ENCODE measurements at places on chromosomes 6 and 20. TPM values are rescaled to one million over a fixed set of nuclear protein-coding genes. Genes with fewer than 3 reads are reported as not detected.

CGA gene
- 0.59 TPM for total RNA-seq

HMGN3 gene
- total RNA-seq, result 66.3 TPM

PRDM1 gene
- 52.3 TPM for total RNA-seq

SLC52A3 gene
- not detected for total RNA-seq

SLC35D3 gene
- not detected for total RNA-seq

BMP7 gene
- not detected for total RNA-seq

KHDC1L gene
- not detected for total RNA-seq

SUMO4 gene
- total RNA-seq, result 7.8 TPM

ZNF512B gene
- total RNA-seq, result 27.0 TPM

RAMACL gene
- total RNA-seq, result 0.32 TPM

PRSS16 gene
- 0.55 TPM for total RNA-seq

PRDM13 gene
- not detected for total RNA-seq

ZFP57 gene
- 2.6 TPM for total RNA-seq

RSPH4A gene
- 0.14 TPM for total RNA-seq

FANCE gene
- 21.1 TPM for total RNA-seq

KHDC1 gene
- total RNA-seq, result 6.7 TPM

GTSF1L gene
- total RNA-seq, result not detected

SLC17A3 gene
- total RNA-seq, result 1.6 TPM

TRIM10 gene
- total RNA-seq, result 0.09 TPM

IRF4 gene
- 1,053 TPM for total RNA-seq

TNNC2 gene
- total RNA-seq, result 0.28 TPM

MEI4 gene
- total RNA-seq, result not detected

RAB44 gene
- total RNA-seq, result not detected

LST1 gene
- 14.6 TPM for total RNA-seq

FOXA2 gene
- total RNA-seq, result not detected

BHLHE23 gene
- total RNA-seq, result not detected

DDRGK1 gene
- 69.2 TPM for total RNA-seq

IRAK1BP1 gene
- 2.3 TPM for total RNA-seq

SLC25A27 gene
- 1.3 TPM for total RNA-seq

C20orf96 gene
- total RNA-seq, result 9.5 TPM

MACROD2 gene
- total RNA-seq, result not detected

KIF13A gene
- total RNA-seq, result not detected

OR2J3 gene
- total RNA-seq, result not detected

ARHGAP40 gene
- not detected for total RNA-seq

TSPO2 gene
- total RNA-seq, result not detected

RAD21L1 gene
- total RNA-seq, result not detected

LRRC73 gene
- 0.21 TPM for total RNA-seq

RCAN2 gene
- total RNA-seq, result not detected

PPP1R16B gene
- 109 TPM for total RNA-seq

NAA20 gene
- 76.0 TPM for total RNA-seq

GNRH2 gene
- 3.7 TPM for total RNA-seq

GSTA2 gene
- not detected for total RNA-seq

WFDC10B gene
- total RNA-seq, result not detected

HLA-DRA gene
- total RNA-seq, result 20.8 TPM

HCRTR2 gene
- total RNA-seq, result not detected

BTN1A1 gene
- not detected for total RNA-seq

RMND1 gene
- total RNA-seq, result 18.5 TPM

RAET1L gene
- total RNA-seq, result not detected

HSPA1L gene
- total RNA-seq, result 2.1 TPM

LPA gene
- not detected for total RNA-seq

BEND6 gene
- total RNA-seq, result not detected

FAM217B gene
- total RNA-seq, result 28.8 TPM

SLC24A3 gene
- not detected for total RNA-seq

LY6G6C gene
- total RNA-seq, result not detected

OTOR gene
- not detected for total RNA-seq

C6orf15 gene
- total RNA-seq, result not detected
